Foreskin melanocyte (primary cell): ENCODE measurements at places on chromosomes 7 and 10.
A peak's percentile ranks its signal among the peaks of the same experiment; 100 is the strongest.

GRCh38 chr7:135977007-135977741, at the start of gene MTPN:
TSS of gene MTPN (minus strand) at chr7:135977359. CDS start at chr7:135977100, 259 bp downstream.
- peak; percentile 97 for DNase-seq

GRCh38 chr10:44696496-44696895, 214.6 kb upstream of the TMEM72 start:
- DNase-seq: no peak

DNA sequence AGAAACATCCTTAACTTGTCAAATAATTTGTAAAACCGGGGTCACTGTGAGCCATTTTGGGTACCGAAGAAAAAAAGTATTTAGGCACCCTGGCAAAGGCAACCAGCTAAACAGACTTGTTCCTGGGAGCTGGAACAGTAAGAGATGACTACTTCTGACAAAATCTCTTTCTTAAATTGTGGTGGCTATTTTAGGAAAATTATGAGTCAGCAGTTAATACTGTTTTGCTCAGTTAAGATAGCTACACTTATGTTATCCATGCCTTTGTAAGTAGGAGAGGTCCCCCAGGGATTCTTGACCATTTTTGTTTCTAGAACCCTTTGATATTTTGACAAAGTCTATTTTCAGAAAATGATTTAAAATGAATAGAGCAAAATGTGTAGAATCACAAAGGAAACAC, 68.7 kb downstream of the TAX1BP1 start:
- peak; percentile 3 for DNase-seq

GRCh38 chr10:69080226-69080625, 7.7 kb upstream of the SRGN start:
- DNase-seq: no peak

DNA sequence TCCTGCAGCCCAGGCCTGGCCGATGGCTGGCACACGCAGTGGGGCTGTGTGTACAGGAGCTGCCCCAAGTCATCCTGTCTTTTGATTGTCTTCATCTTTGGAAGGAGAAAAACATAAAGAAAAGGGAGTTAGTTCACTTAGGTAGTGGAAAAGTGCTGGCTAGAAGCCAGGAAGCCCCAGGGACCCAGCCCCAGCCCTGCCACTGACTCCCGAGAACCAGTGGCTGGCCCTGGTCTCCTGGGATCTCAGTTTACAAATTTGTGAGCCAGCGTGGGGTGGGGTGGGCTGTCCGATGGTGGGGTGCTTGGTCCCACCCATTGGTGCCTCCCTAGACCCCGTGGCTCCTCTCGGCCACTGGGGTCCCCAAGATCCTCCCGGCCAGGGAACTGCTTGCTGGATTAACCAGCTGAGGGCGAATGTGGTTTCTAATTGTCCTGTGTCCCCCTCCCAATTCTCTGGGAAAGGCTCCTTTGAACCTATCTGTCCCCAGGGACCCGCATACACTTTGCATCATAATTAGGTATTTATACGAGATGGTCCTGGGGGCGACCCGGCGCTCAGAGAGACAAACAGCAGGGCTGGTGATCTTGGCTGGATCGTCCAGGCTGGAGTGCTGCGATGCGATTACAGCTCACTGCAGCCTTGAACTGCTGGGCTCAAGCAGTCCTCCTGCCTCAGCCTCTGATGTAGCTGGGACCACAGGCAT, 16.3 kb upstream of the CHST12 start:
- no peak for DNase-seq

GRCh38 chr10:79097021-79097872, 28.5 kb downstream of the ZMIZ1 start:
- DNase-seq: no peak

DNA sequence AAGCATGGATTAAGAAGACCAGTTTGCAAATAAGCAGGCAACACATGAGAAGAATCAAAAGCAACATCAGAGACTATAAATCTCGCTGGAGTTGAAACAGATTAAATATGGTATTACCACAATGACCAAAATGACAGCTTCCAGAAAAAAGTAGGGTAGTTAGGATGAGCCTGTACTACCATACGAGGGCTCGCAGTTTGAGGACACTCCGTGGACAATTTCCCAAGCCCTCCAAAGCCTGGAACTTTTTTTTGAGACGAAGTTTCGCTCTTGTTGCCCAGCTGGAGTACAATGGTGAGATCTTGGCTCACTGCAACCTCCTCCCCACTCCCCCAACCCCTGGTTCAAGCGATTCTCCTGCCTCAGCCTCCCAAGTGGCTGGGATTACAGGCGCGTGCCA, 1.0 kb downstream of the LRRC17 start:
- no peak for DNase-seq

DNA sequence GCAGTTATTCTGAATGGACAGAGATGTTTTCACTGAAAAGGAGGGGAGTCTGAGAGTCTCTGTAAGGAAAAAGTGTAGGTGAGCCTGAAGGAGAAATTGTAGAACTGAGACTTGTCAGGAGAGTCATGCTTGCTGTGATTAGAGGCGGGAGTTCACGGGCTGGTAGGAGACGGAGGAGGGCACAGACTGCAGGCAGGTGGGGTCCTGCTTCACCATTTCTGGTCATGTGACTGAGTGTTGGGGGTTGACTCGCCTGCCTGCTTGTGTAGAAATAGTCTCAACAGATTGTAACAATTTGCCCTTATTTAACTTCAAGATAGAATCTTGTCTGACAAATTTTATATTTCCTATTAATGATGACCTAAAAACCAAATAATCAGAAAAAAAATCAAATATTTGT, 70.3 kb downstream of the OGDH start:
- DNase-seq: no peak

DNA sequence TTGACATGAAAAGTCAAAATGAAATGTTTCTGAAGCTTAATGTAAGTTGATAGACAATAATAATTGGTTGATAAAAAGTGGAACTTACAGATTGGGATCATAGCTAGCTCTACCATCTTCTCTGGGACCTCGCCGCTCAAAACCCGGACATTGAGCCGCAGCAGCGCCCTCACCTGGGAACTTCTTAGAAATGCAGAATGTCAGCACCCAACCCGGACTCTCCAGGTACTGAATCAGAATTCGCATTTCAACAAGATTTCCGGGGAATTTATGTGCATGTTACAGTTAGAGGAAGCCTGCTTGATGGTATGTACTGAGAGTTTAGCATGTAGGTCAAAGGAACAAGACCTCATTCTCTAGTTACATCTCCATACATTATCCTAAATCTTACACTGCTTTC, 36.7 kb upstream of the ABLIM1 start:
- DNase-seq: no peak

DNA sequence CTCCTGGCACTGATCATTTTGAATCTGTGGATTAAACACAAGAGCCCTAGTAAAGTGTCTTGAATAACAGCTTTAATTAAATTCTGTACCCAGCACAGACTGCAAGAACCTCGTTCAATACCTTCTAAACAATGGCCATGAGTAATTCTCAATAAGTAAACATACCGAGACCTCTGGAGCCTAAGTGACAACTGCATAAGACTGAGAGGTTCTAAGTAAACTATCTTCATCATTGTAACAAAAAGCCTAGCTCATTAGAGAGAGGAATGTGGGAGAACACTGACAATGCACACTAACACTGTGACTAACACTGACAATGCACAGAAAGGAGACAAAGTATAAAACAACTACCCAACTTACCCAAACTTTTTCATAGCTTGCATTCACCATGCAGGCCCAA, 117.4 kb downstream of the ELAPOR2 start:
- DNase-seq: no peak

GRCh38 chr7:156989766-156990535, 20.5 kb downstream of the MNX1 start:
- no peak for DNase-seq

DNA sequence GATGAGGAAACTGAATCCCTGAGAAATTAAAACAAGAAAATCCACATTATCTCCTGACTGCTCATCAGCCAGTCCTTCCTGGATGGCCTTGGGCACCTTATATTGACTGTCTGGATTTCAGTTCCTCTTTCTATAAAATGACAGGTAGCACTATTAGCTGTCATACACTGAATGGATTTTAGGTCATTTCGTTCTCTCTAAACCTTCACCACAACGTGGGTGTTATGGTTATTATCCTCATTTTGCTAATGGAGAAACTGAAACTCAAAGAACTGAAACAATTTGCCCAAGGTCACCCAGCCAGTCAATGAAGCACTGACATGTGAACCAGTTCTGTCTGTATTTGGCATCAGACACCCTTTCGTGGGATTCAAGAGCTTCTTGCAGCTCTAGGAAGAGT, 193.8 kb downstream of the CYP26A1 start:
- no peak for DNase-seq

DNA sequence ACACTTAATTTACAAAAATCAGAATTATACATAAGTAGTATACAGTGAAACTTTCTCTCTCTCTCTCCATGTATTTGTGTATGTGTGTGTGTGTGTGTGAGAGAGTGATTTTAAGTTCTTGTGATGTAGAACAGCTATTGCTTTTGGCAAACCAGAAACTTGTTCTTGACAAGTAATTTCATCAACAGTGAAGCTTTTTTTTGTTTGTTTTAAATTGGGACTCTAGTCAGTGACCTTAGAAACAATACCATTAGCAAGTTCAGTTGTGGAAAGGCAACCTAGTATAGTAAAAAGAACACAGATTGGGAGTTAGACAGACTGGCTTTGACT, 319.1 kb downstream of the PTEN start:
- no peak for DNase-seq

- DNase-seq: no peak
Measured at GRCh38 chr10:50540826-50541122, 83.0 kb downstream of the SGMS1 start.
